ENCODE measurements at places on chromosomes 7 and 10.

- no peak for DNase-seq
Measured at GRCh38 chr10:5343561-5343960, 21.2 kb upstream of the UCN3 start.

GRCh38 chr7:66301249-66301648, 96.1 kb downstream of the TPST1 start:
- DNase-seq: no peak

DNA sequence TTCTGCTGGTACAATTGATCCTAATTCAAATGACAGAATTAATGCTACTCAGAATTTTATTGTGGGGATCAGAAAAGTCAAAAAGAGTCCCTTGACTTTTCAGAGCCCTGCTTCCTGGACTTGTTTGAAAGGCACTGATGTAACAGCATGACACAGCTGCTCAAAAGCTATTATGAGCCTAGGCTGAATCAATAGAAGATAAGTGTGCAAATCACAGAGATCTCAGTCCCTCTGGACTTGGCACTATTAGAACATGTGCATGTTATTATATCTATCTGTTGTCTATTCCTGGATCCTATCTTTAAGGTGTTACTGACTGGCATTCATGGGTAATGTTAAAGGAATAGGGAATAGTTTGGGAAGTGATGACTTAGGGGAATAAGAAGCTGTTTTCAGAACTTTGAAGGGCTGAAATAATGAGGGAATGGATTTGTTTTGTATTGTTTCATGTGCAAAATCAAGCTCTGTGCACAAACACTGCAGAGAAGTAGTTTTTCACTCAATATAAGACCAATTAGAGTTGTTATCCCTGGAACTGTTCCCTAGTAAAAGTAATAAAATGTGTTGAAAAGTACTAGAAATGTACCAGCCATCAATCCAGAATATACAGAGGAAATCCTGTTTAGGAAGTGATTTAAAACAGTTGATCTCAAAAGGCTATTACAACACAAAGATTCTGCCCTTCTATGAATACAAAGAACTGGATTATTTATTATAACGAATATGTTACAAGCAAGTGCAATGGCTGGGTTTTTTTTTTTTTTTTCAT, 814.9 kb upstream of the C7orf33 start:
- DNase-seq: no peak

GRCh38 chr7:70355198-70356020, 757.1 kb downstream of the AUTS2 start:
- no peak for DNase-seq

DNA sequence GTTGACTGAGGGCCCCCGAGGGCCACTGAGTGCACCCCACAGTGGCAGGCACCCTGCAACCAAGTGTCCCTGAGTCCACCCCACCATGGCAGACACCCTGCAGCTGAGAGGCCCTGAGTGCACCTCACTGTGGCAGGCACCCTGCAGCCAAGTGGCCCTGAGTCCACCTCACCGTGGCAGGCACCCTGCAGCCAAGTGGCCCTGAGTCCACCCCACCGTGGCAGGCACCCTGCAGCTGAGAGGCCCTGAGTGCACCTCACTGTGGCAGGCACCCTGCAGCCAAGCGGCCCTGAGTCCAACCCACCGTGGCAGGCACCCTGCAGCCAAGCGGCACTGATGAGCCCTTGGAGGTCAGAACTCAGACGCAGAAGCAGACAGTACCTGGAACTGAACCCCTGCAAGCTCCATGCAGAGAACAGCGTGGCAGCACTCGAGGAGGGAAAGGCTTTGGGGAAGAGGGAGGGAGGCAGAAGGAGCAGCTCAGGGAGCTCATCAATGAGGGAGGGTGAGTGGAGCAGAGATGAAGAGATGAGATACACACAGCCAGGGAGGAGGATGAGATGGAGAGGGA, 156.5 kb downstream of the WDR37 start:
- DNase-seq: no peak

DNA sequence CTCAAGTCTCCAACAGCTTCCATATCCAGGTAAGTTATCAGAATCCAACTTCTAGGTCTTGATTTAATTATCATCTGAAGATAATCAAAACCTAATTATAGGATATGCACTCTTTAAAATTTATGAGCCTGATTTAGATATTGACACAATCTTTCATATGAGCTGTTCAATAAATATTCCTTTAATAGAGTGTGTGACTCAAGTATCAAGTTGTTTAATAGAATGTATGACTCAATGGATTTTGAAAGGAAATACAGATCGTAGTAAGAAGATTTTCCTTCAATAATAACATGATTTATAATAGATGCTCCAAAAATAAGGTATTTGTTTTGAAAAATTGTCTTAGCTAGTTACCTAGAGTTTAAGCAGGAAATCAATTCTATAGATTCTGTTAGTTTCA, 97.8 kb downstream of the ABCA13 start:
- no peak for DNase-seq

- DNase-seq: no peak
Measured at GRCh38 chr10:6299234-6299633, 96.5 kb downstream of the PFKFB3 start.

DNA sequence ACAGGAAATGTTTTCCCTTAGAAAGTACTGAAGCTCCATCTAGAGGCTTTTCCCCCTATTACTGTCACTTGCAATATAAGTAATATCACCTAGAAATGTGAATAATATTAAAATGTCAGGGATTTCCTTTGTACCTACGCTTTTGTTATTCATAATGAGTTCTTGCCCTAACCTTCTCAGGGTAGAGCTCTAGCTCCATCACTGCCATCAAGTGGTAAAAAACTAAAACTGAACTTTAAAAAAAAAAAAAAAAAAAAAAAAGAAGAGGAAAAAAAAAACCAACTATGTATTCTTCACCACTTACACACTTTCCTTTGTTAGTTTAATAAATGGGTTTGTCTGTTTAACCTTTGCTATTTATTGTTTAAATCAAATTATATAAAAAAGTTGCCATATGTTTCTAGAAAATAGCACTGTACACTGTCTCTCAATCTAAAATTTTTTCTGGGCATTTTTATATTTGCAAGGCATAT, 49.9 kb downstream of the DNAJC1 start:
- no peak for DNase-seq

DNA sequence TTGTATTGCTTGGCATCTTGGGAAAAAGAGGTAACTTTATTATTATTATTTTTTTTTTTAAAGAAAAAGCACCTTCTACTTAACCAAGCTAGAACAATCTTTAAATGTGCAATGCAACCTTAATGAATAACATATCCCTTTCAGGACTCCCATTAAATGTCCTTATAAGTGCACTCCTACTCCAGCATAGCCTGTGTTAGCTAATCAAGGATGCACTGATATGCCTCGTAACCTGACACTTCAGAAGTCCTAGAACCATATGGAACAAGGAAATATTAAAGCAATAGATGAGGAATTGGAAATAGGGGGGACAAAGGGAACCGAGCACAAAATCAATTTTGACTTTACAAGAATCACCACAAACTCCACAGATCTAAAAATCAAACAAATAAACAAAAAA, 522.4 kb downstream of the PARD3 start:
- no peak for DNase-seq
